ENCODE measurements at places on chromosomes 12 and 14.

DNA sequence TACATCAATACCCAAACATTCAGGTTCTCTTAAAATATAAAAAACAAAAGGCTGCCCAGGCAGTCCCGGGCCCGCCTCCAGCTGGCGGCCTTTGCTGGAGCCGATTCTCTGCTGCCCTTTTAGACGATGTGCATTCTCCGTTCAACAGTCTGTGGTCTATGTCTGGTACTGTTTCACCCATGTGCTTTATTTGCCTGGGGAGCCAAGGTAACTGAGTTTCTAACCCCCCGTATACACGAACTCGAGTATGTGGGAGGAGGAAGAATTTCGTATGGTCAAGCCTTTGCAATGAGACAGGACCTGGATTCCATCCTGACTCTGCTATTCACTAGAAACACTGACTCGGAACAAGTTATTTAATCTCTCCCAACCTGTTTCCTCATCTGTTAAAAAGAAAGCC lies 54.1 kb upstream of the GPR68 start:
- DNase-seq, result no peak

GRCh38 chr14:63611078-63611477 lies 30.6 kb downstream of the WDR89 start:
- no peak for DNase-seq

DNA sequence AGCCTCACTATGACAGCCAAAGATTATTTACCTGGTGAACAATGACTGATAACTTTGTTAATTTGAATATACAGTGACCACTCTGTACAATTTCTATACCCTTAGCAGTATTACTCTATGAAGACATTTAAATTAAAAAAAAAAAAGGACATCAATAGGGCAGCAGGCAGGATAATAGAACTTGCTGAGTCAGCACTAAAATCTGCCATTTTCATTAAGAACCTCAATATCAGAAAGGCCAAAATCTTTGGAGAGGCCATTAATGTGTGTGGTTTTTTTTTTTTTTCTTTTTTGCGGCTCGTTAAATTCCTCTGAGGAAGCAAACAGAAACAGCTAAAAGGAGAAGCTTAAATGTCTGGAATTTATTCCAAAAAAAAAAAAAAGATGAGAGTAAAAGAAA lies 73.7 kb downstream of the FOXN3 start:
- DNase-seq, result no peak

- no peak for DNase-seq
Measured at GRCh38 chr12:53869500-53869899, 69.1 kb upstream of the HOXC13 start.

DNA sequence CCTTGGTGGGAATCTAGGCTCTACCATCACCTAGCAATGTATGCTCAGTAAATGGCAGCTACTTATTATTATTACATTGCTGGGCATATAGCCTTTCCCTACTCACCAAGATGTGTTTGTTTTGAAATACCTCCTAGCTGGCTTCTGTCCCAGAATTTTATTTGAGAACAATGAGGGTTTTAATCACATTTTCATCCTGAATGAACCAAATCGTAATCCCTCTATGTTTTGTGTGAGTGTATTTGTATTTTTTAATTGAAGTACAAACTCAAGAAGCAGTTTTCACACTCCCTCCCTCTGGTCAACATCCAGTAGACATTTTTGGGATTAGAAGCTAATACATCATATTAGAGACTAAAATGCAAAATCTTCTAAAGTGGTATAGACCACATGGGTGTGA lies 7.6 kb downstream of the SLC7A8 start:
- no peak for DNase-seq
